NCI-H1417 (cell line): ENCODE measurements at places on chromosomes 1 and 21.

DNA sequence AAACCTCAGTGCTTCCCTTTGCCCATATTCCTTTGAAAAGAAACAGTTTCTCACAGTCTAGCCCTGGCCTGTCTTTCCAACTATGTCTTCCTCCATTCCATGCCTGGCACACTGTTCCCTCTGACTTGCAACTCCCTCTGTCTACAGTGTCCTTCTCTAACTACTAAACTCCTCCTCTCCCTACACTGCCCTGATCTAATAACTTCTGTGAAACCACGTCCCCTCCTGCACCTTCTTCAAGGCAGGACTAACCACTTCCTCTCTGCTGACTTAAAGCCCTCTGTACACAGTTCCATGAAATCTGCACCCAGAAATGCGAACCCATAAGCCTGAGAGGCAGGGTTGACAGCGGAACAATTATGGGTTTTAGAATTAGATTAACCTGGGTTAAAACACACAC lies 62.2 kb upstream of the ATP1B1 start:
- no peak for DNase-seq

- no peak for DNase-seq
Observed at GRCh38 chr1:61980561-61980960, 214.1 kb upstream of the L1TD1 start.

GRCh38 chr1:165468253-165468652 lies 23.3 kb upstream of the RXRG start:
- DNase-seq, result peak; percentile 35

- DNase-seq, result no peak
Observed at GRCh38 chr1:75611014-75611413, at the start of gene SLC44A5. Gene SLC44A5 (minus strand): TSS chr1:75611114. CDS start chr1:75541447, 69,667 bp downstream.

- DNase-seq, result no peak
Observed at GRCh38 chr21:44047996-44048560, 36.0 kb downstream of the TRAPPC10 start.

DNA sequence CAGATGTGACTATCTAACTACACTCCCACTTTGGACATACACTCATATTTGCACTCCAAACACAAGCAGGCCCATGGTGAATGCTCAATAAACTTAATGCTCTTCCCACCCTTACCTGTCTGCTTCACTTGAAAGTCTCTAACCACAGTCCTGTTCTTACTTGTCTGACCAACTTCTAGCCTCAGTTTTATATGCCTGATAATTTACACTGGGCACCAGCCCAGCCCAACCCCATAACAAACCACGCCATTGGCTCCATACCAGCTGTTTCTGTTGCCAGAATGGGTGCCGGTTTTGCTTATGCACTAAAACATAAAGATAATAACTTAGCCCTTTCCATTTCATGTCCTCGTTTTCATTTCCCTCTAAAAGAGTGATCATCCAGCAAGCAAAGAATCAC lies 395.4 kb downstream of the NTNG1 start:
- no peak for DNase-seq
